Right cardiac atrium (tissue), 5 donors: ENCODE measurements at places on chromosomes 12 and 14. TPM values are rescaled to one million over a fixed set of nuclear protein-coding genes. Genes with fewer than 3 reads are reported as not detected.

DNA sequence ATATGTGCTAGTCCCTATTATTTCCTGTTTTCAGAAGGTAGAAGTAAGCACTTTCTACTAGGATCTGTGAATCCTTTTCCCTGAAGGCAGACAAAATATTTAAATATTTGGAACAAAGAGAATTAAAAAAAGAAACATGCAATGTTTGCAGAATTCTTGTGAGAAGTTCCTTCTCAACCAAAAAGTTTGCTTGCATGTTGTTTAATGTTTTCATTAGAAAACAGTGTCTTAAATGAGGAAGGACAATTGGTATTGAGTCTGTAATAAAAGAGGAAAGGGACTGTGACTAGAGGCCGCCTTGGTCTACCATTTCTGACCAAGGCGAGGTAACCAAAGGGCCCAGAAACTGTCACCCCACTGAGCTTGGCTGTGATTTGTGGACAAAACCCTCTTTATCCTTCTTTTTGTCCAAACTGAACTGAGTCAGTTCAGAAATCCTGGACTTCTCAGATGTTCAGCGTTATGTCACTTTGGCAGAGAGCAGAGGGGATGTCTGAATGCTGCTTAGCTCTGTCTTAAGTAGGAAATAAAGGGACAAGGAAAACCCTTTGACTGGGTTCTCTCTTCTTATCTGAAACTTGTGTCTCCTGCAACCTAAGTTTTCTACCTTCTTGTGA lies 129.8 kb upstream of the CPM start:
- no peak for DNase-seq

DNA sequence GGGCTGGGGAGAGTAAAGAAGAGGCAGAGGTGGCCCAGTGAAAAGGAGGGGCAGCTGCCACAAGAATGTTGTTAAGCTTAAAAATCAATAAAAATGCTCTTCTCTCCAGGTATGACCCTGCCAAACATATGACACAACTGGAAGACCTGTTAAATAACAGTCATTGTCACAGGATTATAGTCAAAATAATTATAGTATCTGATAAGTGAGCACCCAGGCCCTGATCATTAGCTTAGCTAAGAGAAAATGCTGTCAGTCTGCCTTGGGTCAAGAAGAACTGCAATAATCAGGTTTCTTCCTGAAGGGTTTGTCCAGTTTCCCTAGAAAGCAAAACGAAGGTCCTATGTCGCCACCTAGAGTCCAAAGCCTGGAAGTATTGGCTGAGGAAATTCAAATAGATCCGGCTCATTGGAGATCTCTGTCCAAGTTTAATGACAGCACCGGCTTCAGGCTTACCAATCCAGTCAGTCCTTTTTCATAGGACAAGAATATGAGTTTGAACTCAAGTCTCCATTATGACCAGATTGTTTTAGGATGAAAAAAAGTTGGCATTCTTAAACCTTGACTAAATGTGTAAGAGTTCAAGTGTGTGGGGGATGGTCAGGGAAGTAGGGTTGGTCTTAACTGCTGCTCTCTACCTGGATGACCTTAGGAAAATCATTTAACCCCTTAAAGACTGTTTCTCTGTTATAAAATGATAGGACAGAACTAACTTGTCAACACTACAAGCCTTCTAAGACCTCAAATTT lies 22.5 kb upstream of the NKX2-8 start:
- DNase-seq = no peak

GRCh38 chr12:25500651-25501050 lies 52.4 kb downstream of the LMNTD1 start:
- no peak for DNase-seq

- no peak for DNase-seq
These were observed 28.6 kb upstream of the PPM1H start for GRCh38 chr12:62963486-62964041.

GRCh38 chr14:35964697-35965286 lies 138.7 kb downstream of the BRMS1L start:
- no peak for DNase-seq

DNA sequence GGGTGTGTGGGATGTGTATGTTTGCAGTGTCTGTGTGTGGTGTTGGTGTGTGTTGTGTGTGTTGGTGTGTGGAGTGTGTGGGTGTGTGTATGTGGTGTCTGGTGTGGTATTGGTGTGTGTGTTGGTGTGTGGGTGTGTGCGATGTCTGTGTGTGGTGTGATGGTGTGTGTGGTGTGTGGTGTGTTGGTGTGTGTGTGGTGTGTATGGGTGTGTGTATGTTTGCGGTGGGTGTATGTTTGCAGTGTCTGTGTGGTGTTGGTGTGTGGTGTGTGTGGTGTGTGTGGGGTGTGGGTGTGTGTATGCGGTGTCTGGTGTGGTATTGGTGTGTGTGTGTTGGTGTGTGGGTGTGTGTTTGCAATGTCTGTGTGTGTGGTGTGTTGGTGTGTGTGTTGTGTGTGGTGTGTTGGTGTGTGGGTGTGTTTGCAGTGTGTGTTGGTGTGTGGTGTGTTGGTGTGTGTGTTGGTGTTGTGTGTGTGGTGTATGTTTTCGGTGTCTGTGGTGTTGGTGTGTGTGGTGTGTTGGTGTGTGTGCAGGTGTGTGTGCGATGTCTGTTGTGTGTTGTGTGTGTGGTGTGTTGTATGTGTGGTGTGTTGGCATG lies 15.7 kb downstream of the MLXIP start:
- DNase-seq = no peak

- DNase-seq = no peak
These were observed 6.0 kb downstream of the HAL start for GRCh38 chr12:95990136-95990535.

GRCh38 chr12:57549909-57550640 lies at the start of gene KIF5A:
TSS of gene KIF5A (plus strand) at chr12:57550044. CDS start at chr12:57550272, 228 bp downstream.
- DNase-seq = no peak

LHX5 gene
- not detected for total RNA-seq

CMTM5 gene
- 1.4 TPM for total RNA-seq

CCDC184 gene
- total RNA-seq = 0.71 TPM

PCK2 gene
- 4.0 TPM for total RNA-seq

POLR3B gene
- 7.1 TPM for total RNA-seq

REM2 gene
- total RNA-seq = not detected

ATP2A2 gene
- 3,291 TPM for total RNA-seq

AMIGO2 gene
- total RNA-seq = 6.8 TPM
